ENCODE measurements at places on chromosomes 7 and 10.

- DNase-seq, result no peak
Observed at GRCh38 chr10:45278860-45279498, 36.4 kb downstream of the OR13A1 start.

- DNase-seq, result peak; percentile 71
Observed at GRCh38 chr10:99532687-99533495, at the start of gene NKX2-3. Gene NKX2-3, plus strand, starts transcription at chr10:99532942. Its CDS starts 190 bp downstream, at chr10:99533132.

GRCh38 chr10:97050956-97051496 lies 134.7 kb downstream of the SLIT1 start:
- no peak for DNase-seq

DNA sequence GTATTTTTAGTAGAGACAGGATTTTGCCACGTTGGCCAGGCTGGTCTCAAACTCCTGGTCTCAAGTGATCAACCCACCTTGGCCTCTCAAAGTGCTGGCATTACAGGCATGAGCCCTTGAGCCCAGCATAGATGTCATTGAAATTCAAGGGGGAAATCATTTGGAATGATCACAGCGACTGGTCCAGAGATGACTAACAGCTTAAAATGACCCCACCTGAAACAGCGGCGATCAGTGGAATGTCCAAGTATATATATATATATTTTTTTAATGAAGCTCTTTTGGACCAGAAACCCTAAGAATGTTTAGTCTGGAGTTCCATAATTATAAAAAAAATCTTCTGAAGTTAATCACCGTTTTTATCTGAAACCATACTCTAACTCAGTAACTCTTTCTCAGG lies 12.5 kb upstream of the AKR1E2 start:
- DNase-seq, result no peak

DNA sequence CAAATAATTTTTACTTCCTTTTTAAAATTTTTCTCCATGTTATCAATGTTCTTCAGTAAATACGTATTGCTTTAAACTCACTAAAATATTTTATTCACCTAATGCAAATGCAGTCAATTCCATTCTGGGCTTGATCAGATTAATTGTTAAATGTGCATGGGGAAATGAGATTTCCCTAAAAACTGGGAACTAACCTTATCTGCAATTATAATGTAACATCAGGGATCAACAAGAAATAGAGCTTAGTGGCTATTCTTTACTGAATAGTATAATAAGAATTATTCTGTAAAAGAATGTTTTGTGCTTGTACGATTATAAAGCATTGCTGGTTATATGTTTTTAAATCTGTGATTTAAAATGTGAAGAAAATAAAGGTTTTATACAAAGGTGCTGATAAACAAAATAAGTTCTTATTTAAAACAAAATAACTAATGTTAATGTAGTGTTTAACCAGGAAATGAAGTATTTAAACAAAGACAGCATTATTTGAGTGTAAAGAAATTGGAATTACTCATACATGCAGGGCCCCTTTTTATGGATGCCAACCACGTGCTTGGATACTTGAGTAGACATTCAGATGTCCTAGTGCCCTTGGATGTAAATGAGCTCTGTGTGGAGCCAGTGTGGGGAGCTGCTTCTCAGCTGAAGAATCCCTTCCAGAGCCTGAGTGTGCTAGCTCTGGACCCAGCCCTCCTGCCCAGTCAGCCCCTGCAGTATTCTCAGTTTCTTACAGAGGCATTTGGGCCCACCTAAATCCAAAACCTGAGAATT lies 84.2 kb downstream of the REEP3 start:
- DNase-seq, result no peak

GRCh38 chr7:112897839-112898431 lies 107.7 kb upstream of the TMEM168 start:
- DNase-seq, result no peak

DNA sequence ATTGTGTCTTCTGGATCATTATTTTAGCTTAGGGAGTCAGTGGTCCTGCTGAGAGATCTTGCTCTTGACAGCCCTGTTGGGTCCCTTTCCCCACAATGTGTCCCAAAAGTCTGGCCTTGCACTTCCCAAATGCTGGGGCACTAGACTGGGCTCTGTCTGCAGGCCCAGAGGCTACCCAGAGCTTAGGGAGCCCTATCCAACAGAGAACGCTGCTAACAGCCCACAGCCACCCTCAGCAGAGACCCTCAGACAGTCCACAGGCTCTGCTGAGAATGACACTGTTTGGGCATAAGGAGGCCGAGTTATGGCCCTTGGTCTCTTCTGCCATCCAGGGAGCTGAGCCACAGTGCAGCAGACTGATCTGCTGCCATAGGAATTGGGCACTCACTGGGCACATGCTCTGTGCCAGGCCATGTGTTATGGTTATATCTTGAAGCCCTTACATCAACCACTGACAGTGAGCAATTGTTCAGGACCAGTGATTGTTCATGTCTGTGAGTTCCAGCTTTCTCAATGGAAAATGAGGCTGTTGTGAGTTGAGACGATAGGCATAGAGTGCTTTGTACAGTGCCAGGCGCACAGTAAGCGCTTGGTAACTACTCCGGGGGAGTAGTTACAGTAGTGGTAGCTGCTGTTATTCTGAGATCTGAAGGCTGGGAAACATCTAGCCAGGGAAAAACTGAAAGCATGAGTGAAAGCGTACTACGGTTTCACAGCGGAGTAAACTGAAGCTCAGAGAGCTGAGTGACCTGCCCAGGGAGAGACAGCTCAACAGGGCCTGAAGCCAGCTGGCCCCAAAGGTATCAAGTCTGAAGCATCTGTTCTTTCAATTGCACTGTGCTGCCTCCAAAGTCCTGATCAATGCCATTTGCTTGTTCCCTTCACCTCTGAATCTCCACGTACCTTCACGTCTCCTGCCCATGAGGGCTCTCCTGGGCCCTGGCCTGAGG lies 77.6 kb upstream of the PRLHR start:
- no peak for DNase-seq

DNA sequence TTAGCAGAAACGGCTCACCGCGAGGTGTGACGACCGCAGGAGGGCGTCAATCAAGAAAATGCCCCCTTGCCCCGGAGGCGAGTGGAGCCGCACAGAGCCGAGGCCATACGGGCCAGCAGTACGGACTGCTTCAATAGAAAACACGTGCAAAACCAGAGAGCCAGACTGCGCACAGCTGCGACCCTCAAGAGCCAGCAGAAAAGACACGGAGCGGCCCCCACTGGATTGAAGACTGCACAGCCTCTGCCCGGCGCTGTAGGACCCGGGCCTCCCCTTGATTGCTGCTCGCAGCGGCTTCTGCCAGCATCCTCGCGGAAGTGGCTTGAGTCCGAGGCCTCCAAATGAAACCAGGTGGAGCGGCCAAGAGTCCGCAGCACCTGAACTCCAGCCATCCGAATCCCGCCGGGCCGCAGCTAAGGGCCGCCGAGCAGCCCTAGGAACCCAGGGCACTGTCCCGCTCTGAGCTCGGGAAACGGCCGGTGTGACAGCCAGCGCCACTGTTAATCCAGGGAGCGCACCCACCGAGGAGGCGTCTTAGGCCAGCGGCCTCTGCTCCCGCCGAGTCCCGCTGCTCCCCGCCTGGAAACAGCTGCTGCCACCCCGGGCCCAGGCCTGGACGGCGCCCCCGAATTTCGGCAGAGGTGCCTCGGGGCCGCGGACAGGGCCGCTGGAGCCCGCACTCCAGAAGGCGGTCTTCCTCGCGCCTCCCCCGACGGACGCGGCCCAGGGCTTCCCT lies 660 bp upstream of the HHEX start:
- DNase-seq, result no peak

GRCh38 chr10:1078668-1079067 lies 22.5 kb downstream of the WDR37 start:
- no peak for DNase-seq

DNA sequence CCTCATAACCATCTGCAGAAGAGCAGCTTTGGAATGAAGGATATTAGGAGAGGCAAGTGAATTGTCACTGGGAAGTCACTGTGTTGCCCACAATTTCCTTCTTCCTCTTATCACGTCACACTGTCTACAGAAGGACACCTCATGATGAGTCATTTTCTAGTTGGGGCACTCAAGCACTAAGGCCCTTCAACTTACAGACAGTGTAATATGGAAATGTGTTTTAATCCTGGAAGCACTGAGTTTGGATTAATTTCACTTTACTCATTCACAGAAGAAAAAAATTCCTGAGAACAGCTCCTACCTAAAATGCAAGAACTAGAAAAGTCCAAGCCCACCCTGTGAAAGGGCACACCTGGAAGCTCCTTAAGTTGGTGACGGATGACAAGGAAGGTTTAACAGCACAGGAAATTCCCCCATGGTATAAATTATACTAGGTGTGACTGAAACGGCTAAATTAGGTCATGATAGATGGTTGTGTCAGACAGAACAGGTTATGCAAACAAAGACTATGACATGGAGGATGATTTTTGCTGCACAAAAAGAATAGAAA lies 56.6 kb downstream of the PARD3 start:
- DNase-seq, result no peak

DNA sequence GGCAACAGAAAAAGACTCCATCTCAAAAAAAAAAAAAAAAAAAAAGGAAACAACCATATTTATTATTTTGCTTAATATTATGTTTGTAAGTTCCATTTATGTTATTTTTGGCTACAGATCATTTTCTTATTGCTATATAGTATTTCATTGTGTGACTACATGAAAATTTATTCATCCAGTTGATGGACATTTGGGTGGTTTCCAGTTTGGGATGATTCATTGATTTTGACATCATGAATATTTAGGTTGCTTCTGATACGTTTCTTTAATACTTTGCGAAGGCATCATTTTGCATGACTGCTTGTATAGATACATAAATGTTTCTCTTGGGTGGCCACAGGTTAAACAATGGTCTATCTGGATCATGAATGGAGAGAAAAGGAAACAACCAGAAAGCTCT lies 2.0 kb upstream of the NPSR1 start:
- DNase-seq, result no peak

DNA sequence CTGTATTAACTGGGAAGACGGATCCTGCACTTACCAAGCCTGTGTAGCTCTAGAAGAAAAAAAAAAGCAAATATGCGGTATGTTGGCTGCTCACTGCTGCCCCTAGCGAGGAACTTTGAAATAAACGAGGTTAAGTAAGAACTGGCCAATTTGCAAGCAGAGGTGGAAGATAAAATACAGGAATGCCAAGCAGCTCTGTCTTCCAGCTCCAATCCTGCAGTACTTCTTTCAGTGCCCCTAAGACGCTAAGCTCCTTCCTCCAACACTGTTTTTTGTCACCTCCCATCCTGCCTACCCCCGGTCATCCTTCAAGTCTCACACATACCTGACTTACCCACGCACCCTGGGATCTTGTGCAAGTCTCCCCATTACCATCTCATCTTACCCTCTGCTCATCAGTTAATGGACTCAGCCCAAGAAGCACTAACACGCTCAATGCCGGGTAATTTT lies 809 bp downstream of the C10orf143 start:
- DNase-seq, result peak; percentile 53

DNA sequence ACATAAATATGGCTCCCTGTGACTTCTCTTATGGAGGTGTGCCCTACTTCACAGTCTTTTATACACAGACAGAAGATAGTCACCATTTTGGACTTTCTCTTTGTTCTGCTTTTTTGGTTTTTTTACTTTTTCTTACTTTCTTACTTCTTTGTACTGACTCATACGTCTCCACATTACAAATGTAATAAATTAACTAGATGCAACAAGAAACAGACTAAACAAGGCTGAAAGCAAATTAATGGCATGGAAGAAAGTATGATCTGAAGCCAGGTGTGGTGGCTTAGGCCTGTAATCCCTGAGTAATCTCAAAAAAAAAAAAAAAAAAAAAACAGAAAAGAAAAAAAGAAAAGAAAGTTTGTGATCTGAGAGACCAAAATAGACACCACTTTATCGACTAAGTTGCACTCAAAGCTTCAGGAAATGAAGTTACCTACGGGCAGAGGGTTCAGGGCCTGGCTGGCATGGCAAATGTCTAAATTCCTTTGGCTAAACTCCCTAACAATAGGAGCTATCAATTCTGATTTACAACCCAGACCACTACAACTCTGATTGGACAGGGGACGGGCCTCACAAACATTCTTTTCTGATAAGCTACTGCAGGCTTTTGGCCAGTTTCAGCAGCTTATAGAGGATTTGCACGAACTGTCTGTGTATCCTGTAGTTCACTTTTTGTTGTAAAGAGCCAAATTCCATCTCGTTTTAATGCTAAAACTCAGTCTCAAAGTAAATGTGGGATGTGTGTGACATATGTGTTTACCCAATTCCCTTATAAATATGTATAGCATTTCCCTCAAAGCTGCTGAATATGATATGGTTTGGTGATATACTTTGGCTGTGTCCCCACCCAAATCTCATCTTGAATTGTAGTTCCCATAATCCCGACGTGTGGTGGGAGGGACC lies 129.1 kb downstream of the SEPTIN14 start:
- no peak for DNase-seq

DNA sequence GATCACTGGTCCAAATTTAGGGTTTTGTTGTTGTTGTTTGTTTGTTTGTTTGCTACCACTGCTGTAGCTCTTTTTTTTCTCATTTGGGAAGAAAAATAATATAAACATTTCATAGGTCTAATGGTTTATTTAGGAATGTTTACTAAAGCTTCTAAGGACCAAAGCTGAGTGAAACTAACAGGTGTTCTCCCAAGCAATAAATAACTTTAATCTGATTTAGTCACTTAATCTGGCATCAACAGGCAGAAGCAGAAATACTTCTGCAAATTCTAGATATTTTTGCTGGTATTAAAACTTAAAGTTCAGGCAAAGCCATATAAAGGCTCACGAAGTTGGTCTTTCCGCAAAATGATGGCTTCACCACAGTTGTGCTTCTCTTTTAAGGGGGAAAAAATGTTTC lies 144.5 kb upstream of the YAE1 start:
- no peak for DNase-seq

DNA sequence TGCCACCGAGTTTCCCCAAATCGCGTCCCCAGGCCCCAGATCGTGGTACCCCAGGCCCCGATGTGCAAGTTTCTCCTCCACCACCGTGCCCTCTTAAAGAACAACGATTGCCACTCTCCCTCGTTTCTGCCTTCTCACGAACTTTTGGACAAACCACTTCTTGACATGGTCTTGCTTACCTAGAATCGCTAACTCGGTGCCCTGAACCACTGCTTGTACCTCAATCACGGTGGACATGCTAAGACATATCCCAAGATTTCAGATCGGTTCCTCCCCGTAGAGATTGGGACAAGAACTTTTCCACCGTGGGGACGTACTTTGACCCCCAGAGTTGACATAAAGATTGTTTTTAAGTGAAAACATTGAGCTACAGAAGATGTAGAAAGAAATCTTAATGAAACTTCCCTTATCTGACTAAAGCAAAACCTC lies 477 bp upstream of the ZC3HAV1 start:
- no peak for DNase-seq

DNA sequence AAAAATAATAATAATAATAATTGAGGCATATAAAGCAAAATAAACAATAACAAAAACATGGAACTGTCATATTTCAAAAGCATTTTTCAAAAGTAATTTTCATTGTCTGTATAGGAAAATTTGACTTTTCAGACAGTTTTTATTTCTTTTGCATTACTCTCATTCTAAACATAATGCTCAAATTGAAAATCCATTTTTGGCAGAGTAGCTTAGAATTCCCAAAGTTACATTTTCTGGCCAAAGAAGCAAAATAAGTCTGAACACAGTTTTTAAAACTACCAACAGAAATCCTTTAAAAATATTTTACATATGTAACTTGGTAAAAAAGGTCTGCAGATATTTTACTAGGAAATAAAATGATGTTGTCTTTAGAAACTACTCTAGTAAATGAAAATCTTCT lies 535.4 kb downstream of the ANKRD7 start:
- DNase-seq, result no peak

- DNase-seq, result no peak
Observed at GRCh38 chr7:32275216-32276009, 205.2 kb upstream of the PDE1C start.
